Activated CD4-positive, alpha-beta T cell treated with anti-CD3 and anti-CD28 coated beads, Interleukin-2, amount 10 ng/mL, durations not matched to agents 24 days and 14 days (primary cell): ENCODE measurements at places on chromosomes 13 and 19.

DNA sequence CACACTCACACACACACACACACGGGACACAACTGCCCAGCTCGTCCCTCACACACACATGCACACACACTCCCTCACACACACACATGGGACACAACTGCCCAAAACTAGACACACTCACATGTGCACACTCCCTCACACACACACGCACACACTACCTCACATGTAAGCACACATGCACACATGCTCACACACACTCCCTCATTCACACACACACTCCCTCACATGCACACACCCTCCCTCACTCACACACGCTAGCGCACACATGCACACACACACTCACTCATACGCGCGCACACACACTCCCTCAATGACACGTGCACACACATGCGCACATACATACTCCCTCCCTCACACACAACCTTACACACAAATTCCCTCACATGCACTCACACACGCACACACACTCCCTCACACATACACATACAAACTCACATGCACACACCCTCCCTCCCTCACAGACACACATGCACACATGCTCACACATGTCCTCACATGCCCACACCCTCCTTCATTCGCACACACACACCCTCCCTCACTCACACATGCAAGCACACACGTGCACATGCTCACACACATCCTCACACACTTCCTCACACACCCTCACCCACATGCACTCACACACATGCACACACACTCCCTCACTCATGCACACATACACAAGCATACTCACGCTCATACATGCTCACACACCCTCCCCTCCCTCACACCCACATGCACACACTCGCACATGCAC, 9.0 kb upstream of the RASA3 start:
- DNase-seq = no peak

DNA sequence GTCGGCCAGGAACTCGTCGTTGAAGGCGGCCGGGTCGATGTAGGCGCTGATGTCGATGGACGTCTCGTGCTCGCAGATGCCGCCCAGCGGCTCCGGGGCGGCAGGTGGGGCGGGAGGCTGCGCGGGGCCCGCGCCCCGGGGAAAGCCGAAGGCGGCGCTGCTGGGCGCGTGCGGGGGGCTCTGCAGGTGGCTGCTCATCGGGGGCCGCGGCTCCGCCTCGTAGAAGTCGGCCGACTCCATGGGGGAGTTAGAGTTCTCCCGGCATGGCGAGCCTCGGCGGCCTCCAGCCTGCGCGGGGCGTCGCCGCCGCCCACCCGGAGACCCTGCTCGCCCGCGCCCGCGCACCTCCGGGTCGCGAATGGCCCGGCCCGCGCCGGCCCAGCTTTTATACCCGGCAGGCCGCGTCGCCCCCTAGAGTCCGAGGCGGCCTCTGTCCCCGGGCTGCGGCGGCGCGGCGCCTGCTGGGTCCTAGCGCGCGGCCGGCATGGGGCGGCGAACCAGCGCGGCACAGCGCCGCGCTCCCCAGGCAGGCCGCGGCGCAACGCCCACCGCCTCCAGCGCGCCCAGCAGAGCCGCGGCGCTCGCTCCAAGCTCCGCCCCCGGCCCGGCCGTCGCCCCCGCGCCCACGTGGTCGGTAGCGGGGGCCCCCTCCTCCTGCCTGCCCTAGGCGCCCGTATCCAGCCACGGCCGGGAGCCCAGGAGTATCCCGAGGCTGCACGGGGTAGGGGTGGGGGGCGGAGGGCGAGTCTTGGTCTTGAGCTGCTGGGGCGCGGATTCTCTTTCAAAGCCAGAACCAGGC, at the start of gene CEBPA:
TSS of gene CEBPA (minus strand) at position 360 of the 799 bp plus-strand sequence. CDS start at position 240, 120 bp downstream.
- peak; percentile 87 for DNase-seq

GRCh38 chr13:44410328-44410859, 36.8 kb downstream of the SERP2 start:
- no peak for DNase-seq

- no peak for DNase-seq
These were observed 198.2 kb downstream of the EFNB2 start for GRCh38 chr13:106337096-106337850.

- no peak for DNase-seq
These were observed 4.6 kb downstream of the NECTIN2 start for GRCh38 chr19:44850641-44851109.
